ENCODE measurements at places on chromosomes 4 and X.
A peak's percentile ranks its signal among the peaks of the same experiment; 100 is the strongest.

DNA sequence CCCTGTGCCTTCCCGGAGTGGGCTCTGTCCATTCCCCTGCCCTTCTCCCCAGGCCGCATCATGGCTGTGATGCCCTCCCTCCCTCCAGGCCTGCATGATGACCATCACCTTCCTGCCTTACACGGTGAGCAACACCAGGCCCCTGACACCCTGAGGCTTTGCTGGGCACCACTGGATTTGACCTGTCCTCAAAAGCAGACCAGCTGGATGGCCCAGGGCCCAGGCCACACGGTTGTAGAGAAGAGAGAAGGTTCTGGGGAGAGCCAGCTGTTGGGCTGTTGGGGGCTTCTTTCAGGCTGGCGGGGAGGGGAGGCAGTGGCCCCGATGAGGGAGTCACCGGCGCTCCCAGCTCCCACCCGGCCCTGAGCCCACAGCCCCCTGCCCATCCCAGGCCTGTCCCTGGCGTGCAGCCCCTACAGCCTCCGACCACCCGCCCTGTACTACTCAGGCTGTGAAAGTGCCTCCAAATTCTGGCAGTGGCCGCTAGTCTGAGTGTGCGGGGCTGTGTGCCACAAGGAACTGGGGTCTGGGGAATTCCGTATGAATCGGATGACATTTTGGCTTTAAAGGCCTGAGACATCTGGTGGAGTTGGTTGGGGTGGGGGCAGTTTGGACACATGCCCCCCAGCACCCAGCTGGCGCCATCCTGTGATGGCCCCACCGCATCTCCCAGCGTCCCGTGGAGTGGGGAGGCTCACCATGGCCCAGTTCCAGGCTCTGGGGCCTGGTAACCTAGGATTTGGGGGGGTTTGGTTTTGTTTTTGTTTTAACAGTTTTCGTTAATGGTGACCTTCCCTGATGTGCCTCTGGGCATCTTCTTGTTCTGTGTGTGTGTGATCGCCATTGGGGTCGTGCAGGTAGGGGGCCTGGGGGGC is 19.6 kb downstream of the TMEM175 start:
- peak; percentile 17 for DNase-seq

DNA sequence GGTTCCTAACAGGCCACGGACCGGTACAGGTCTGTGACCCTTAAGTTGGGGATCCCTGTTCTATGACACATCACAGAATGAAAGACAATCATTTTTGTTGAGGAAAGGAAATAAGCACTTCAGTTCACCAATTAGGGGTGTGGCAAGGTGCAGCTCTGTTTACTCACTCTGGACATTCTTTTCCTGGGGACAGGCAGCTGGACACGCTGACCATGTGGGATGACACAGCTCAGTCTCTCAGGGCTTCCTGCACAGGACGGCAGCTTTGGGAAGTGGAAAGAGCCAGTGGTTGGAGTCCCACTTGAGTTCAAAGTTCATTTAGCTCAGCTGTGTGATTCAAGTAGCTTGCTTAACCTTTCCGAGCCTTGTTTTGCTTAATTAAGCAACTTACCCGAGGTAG is 55.7 kb downstream of the NDNF start:
- no peak for DNase-seq

GRCh38 chr4:176188654-176189053 is 6.7 kb downstream of the SPATA4 start:
- no peak for DNase-seq

DNA sequence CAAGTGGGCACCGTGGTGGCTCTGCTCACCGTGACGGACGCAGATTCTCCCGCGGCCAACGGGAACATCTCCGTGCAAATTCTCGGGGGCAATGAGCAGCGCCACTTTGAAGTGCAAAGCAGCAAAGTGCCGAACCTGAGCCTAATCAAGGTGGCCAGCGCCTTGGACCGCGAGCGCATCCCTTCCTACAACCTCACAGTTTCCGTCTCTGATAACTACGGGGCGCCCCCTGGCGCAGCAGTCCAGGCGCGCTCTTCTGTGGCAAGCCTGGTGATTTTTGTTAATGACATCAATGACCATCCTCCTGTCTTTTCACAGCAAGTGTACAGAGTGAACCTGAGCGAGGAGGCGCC is 2.7 kb downstream of the FAT4 start:
- DNase-seq: peak; percentile 29

DNA sequence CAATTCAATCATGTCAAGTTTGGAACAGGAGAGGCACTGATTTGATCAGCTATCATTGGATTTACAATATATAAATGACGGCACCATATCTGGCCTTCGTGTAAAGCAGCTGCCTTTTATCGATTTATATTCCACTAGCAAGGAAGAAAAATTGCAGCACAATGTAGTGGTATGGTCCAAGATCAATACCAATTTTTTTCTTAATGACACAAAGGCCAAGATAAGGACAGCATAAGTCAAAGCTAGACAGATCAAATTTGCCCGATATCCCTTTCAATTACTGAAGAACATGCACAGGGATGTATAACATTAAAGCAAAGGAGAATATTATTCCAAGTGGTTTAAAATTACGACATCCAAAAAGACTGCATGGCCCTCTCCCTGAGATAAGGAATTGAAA is 167.4 kb downstream of the GPC3 start:
- no peak for DNase-seq

DNA sequence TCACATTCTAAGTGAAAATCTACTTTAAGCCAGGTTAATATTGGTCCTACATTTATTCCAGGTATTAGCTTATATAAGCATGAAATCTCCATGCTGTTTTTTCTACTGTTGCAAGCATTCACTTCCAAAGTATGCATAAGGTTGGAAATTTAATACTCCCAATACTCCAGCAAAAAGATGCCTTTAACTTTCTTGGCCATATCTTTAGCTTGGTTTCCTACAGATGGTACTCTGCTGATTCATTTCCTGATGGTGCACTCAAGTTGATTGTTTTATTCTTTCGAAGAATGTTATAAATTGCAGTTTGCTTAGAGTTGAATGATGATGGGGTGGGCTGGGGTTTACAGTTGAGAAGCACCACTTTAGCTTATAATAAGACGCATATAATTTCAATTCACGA is 330.2 kb downstream of the PTTG2 start:
- DNase-seq: no peak

- DNase-seq: no peak
These were observed 56.2 kb downstream of the RTL9 start for GRCh38 chrX:110414679-110415439.

DNA sequence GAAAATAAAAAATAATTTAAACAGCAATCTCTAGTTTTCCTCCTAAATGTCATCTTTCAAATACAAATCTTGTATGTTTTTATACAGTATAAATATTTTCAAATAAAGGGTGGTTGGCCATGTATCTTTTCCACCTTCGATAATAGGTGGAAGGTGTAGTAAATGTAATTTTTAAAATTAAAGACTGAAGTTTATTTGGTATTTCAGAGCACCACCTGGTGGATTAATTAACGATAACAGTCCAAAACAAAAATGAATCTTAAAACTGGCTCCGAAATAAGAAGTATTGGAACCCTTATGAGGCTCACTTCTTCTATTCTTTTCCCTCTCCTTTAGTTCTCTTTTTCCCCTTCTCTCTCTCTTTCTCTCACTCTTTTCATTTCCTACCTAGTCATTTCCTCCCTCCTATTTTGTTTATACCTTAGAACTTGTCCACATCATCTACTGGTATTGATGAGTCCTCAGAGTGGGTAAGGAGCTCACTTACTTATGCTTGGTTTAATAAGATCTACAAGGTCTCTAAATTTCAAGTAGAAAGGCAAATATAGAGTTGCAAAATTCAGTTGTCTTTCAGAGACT is 82.9 kb upstream of the EXOC1L start:
- no peak for DNase-seq

DNA sequence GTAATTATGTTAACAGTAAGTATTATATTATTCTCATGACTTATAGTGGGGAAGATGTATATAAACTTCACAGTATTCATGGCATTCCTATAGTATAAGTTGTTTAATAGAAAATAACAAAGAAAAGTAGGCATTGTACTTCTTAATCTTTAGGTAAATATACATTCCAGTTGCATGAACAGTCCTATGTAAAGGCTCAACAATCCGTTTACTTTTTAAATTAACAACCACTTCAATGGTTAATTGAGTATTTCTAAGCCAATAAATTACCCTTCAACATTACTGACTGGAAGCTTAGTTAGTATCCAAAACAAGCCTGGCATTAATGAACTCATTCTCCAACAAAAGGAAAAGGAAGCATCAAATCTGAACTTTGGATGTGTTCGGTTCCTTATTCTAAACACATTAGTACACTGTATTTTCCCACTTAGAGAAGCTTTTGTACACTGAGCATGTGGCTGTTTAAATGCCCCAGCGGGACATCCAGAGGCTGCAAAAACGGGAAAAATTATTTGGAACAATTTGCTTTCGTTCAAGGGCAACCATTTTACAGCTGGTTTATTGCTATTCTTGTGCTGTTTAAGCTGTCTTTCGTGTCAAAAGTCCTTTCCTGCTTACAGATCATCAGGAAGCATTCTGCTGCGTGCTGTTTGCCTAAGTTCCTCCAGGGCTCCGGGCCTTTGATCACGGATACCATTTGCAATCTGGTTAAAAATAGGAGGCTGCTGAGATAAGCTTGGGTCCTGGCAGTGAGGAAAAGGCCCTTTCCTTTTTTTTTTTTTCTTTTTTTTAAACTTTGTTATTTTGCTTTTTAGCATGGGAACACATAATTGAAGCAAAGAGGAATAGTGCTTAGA is 460.3 kb downstream of the SPRY1 start:
- DNase-seq: no peak

GRCh38 chr4:9988363-9988749 is 32.9 kb downstream of the SLC2A9 start:
- no peak for DNase-seq

DNA sequence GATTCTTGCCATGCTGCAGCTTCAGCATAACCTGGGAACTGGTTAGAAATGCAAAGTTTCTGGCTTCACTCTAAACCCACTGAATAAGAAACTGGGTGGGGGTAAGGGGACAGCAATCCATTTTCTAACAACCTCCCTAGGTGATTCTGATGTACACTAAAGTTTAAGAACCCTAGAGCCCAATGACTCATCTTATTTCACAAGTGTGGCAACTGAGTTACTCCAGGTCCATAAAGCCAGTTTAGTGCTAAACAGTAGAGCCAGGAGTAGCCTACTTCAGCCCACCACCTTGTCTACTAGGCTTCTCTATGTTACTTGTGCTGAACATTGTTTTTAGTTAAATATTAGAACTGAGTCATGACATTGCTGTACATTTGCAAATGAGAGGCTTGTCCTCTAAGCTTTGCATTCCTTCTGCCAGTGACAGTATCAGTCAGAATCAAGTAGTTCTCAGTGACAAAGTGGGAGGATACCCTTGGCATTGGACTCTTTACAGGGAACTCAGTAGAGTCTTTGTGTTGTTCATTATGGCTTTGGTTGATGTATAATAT is 518.0 kb downstream of the RPA4 start:
- DNase-seq: no peak

DNA sequence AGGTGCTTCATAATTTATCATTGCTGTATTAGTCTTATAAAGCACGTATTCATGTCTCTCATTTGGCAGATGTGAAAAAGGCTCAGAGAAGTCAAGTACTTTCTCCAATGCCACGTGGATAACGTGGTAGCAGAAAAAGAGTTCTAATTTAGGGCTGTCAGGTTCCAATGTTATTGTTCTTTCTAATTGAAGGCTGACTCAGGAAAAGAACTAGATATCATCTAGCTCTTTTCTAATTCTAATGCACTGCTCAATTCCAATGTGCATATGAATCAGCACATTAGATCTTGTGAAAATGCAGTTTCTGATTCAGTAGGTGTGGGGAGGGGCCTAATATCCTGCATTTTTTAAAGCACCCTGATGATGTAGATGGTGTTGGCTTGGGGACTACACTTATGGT is 22.8 kb downstream of the AGA start:
- DNase-seq: no peak

GRCh38 chrX:30504309-30504708 is 73.3 kb downstream of the TASL start:
- no peak for DNase-seq

DNA sequence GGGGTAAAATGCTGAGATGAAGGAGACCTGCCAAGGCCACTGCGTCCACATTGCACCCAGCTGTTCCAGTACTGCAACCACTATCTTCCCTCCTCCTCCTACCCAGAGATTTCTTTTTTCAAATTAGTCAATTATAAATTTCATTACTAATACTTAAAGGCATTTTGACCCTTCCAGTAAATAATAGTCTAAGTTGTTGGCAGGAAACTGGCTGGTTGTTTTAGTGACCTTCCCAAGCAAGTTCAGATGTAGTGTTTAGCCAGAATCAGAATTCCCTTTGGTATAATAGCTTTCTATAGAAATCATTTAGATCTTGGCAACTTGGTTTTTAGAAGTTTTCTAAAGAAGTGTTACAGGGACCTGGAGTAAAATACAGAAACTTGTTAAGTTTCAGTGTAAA is 66.0 kb downstream of the AASDH start:
- DNase-seq: no peak

DNA sequence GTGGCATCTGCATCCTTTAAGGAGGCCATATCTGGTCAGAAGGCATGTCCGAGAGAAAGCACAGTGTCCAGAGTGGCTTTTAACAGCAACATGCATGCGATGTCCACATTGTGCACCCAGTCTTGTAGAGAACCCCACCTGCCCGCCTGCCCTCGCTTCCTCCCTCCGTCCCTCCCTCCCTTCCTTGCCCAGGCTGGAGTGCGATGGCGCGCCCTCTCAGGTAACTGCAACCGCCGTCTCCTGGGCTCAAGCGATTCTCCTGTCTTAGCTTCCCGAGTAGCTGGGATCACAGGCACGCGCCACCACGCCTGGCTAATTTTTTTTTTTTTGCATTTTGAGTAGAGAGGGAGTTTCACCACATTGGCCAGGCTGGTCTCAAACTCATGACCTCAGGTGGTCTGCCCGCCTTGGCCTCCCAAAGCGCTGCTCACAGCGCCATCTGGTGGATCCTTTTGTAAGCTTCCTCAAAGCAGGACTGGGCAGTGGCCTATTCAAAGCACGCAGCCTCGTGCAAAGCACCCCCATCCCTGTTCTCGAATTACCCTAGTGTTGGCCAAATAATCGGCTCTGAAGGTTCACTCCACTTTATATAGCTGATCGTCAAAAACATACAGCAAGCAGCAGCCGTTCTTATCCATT is 15.0 kb downstream of the BRCC3 start:
- peak; percentile 32 for DNase-seq

DNA sequence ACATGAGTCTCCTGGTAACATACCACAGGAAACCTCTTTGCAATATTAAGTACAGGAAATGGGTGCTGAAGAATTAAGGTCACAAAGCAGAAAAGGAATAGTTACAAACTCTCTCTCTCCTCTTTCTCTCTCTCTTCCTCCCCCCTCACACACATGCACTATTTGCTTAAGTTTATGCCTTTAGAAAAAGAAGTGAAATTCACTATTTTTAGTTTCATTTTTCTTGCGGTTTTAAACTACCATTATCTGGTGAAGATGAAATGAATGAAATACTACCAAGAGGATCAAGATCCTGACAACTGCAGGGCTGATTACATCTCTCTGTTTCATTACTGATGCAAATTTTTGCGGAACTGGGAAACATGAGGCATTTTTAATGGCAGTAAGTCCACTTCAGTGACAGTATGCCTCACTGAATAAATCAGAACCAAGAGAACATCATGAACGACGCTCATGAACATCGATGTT is 64.3 kb upstream of the FTHL17 start:
- DNase-seq: no peak

GRCh38 chrX:10350981-10351380 is 194.2 kb downstream of the CLCN4 start:
- no peak for DNase-seq

- DNase-seq: no peak
These were observed 134.0 kb downstream of the ARHGAP10 start for GRCh38 chr4:147865926-147866325.

- no peak for DNase-seq
These were observed 38.9 kb downstream of the TBC1D9 start for GRCh38 chr4:140717313-140717712.

Data from activated naive CD8-positive, alpha-beta T cell treated with anti-CD3 and anti-CD28 coated beads, Interleukin-2, amount 10 ng/mL, durations not matched to agents 7 days and 5 days (primary cell).